Urothelium cell line (cell line): ENCODE measurements at places on chromosomes 16 and 17.
A peak's percentile ranks its signal among the peaks of the same experiment; 100 is the strongest.

DNA sequence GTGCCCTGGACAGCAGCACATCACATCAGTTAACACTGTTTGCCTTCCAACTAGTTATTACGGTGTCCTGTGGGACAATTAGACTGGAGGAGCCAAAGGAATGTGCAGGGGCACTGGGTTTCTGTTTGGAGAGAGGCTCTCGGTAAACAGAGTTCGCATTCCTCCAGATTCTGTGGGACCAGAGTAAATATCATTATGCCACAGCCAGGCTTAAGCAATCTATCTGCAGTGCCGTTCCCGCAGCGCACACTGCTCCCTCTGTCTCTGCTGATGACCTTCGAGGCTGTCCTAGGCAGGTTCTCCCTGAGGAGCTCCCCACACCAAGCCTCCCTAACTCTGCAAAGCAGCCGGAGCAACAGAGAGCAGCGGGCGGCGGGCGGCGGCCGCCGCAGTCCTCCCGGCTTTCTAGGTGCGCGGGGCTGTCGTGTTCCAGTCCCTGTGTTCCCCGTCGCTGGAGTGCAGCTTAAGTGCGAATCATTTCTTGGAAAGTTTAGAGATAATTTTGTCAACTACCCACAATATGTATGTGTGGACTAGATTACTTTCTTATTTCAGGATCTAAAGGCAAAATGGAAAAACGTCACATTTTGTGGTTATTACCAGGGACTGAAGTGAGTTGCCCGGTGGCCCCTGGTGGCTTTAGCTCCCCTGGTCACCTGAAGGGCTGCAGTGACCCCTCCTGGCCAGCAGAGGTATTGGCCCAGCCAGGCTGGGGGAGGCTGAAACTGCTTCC, 43.3 kb downstream of the PGS1 start:
- DNase-seq, result peak; percentile 89

DNA sequence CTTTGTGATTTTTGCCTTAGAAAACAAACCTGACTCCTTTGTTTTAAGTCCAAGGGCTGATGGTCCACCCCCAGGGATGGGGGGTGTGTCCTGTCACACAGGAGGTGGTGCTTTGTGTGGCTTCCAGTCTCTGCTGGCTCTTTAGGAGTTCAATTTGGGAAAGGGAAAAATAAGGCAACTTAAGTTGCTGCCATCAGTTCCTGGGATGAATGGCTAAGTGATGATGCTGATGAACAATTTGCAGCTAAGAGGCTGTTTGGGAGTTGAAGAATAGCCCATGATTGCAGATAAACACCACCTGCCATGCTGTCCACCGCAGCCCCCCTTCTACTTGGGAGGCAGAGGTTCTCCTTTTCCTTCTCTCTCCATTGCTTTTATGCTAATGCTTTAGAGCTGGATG, 40.2 kb downstream of the ARL4D start:
- no peak for DNase-seq

- DNase-seq, result no peak
These were observed 18.3 kb upstream of the SUPT4H1 start for GRCh38 chr17:58370309-58370708.

DNA sequence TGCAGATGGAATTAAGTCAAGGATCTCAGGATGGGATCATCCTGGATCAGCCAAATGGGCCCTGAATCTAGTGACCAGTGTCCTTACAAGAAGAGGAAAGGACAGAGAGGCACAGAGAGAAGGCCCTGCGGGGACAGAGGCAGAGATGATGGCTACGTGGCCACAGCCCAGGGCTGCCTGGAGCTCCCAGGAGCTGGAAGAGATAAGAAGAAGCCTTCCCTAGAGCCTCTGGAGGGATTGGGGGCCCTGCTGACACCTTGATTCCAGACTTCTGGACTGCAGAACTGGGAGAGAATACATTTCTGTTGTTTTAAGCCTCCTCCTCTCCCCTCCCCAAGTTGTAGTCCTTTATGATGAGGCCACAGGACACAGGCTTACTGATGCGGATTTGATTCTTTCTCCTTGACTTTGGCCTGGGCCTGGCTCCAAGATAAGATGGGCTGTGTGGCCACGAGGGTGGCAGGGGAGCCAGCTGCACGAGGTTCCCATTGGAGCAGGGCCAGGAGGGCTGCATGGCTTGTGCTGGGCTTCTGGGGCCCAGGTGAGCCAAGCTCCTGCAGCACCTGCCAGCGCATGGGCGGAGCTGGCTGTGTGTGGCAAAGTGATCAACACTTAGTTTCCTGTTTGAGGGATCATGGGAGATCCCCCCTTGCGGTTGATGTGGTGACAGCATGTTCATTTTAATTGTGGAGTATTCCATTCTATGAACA, 146.1 kb downstream of the IRF8 start:
- no peak for DNase-seq

DNA sequence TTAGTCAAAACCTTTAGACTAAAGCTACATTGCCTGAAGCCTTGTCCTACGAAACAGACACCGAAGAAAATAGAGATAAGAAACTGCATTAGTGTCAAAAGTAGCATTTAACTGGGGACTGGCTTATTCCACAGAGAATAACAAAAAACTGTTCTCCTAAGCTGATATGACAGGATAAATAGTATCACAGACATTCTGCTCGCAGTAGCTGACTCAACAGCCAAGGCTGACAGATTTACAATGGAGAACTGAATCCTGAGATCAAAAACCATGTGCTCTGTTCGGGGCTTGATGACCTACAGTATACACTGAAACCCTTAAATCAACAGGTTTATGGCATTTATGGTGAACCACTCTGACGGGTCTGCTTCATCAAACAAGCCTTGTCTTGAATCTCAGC, 25.5 kb downstream of the ADAMTS18 start:
- DNase-seq, result no peak

DNA sequence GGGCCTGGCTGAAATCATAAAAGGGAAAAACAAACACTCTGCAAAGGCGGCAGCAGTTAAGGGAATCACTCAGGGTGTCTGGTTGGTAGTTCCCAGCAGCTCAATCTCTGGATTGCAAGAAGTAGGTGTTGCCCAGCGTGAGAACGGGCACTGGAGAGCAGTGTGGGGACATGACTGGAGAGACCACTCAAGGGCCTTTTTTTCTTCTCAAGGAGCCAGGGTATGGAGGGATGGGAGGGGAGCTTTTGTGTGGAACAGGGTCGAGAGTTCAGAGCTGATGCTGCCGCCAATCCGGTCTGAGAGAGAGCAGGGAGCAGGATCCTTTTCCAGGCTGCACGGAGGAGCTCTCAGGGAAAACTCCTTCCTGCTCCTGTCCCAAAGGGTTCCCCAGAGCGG, 15.2 kb downstream of the SCNN1B start:
- DNase-seq, result no peak

GRCh38 chr16:89383095-89384003, 107.0 kb downstream of the ANKRD11 start:
- no peak for DNase-seq

- DNase-seq, result no peak
These were observed 32.6 kb upstream of the RASL10B start for GRCh38 chr17:35698800-35699199.

DNA sequence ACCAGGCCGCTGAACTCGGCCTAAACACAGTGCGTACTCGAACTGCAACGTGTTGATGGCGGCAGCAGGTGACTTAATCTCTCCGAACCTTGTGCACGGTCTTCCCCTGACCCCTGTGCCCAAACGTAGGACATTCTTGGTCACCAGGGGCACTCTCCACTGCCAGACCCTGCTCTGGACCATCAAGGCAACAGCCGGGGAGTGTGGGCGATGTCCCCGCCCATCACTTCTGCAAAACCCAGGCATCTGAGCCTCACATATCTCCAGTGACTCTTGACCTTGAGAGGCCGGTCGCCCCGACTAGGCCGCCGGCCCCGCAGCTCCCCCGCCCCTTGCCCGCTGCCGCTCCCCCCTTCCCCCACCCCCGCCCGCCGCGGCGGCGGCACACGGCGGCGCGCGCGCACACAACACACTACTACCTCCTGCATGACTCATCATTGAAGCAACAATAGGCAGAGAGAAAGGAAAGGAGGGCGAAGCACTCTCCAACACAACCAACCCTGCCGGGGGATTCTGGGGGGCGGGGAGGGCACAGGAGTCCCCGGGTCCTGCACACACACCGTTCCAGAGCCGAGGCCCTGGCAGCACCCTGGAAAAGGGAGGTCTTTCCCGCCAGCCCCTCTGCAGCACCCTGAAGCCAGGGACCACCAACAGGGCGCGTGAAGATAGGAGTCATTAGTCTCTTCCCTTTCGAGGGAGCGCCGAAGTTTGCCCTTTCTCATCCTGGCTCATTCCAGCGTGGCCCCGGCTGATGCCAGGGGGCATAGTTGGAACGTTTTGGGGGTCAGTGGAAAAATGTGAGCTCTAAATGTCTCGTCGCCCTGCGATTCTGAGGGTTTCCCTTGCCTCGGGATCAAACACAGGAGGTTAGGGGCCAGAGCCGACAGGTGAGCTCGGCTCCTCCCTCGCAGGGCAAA, 1.9 kb downstream of the MNT start:
- DNase-seq, result peak; percentile 58

DNA sequence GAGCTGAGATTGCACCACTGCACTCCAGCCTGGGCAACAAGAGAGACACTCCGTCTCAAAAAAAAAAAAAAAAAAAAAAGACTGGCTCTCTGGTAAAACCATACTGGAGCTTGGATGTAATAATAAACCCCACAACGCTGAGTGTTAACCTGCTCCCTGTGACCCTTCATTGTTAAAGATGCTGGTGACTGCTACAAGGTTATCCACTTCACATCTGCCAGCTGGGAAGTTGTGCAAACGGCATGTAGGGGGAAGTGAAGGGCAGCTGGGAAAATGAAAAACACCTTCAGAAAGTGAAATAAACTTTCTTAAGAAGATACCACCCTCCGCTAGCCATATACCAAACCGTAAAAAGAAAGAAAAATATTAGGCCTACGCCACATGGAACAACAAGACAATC, 131.0 kb upstream of the NUDT7 start:
- no peak for DNase-seq

- no peak for DNase-seq
These were observed 33.3 kb downstream of the OR1D5 start for GRCh38 chr17:3030096-3030495.

- no peak for DNase-seq
These were observed at the start of gene AOC3 for GRCh38 chr17:42850954-42851353. Gene AOC3 (plus strand): TSS chr17:42851199. CDS start chr17:42851344, 145 bp downstream.

GRCh38 chr16:53991754-53992378, 287.9 kb downstream of the FTO start:
- DNase-seq, result peak; percentile 17

DNA sequence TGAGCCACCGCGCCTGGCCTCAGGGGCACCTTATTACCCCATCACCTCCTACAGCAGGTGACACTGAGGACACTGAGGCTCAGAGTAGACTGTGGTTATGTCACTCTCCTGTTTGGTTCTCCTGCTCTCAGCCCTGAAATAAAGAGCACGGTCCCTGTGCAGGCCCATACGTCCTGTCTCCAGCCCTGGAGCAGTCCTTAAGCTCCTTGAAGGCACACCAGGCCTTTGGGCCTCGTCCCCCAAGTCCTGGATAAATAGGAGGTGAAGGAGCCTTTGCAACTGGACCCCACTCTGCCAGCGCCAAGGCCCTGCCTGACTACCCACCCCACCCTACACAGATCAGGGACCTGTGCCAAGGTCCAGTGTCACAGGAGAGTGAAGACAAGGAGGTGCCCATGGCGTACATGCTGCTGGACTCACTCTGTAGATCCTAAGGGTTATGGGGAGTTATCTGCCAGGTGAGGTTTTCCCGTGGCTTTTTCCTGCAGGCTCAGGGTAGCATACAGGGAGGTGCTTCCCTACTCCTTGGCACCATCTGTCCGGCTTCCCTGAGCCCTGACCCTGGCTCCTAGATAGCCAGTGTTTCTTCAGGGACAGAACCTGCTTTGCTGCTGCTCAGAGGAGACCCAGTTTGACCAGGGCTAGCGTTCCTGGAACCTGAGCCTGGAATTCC, 253.2 kb downstream of the SEC14L1 start:
- DNase-seq, result no peak

DNA sequence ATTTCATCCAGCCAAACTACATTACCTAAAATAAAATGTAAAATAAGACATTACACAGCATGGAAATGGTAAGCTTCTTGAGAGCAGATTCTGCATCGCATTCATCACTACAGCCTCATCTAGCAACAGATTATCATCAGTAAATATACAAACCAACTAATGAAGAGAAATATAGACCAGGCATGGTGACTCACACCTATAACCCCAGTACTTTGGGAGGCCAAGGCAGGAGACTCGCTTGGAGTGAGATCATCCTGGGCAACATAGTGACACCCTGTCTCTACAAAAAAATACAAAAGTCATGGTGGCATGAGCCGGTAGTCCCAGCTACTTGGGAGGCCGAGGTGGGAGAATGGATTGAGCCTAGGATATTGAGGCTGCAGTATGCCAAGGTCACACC, 19.9 kb downstream of the NCBP3 start:
- DNase-seq, result no peak
